ENCODE measurements at places on chromosomes 5 and 9. TPM values are rescaled to one million over a fixed set of nuclear protein-coding genes. Genes with fewer than 3 reads are reported as not detected.
A peak's percentile ranks its signal among the peaks of the same experiment; 100 is the strongest.

DNA sequence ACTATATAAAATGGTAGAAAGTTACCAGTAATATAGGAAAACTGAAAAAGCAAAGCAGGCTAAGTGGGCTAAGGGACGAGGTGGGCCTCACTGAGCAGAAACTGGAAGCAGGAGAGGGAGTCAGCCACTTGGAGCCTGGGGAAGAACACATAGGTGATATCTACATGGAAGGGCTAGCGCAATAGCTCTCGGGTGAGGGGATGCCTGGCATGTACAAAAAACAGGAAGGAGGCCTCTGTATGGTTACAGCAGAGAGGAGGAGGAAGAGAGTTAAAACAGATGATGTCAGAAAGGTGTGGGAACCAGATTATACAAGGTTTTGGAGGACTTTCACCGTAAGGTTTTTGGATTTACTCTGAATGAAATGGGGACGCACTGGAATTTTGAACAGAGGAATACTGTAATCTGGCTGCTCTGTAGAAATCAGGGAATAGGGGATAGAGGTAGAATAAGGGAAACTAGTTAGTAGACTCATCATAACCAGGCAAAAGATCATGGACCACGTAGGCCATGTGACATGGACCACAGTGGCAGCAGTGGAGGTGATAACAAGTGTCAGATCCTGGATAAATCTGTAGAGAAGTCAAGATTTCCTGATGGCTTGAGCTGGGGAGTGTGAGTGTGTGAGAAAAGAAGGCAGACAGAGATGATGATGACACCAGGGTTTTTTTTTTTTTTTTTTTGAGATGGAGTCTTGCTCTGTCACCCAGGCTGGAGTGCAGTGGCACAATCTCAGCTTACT, 52.5 kb downstream of the FNBP1 start:
- no peak overlapping the region for H3K4me3 ChIP-seq
- H3K4me1 ChIP-seq = no peaks in the 10 kb centered on the region
- no peak overlapping the region for H3K27ac ChIP-seq
- no peak for DNase-seq
- H3K36me3 ChIP-seq = no peaks in the 10 kb centered on the region

SPOUT1 gene
- 33.7 TPM for total RNA-seq

- no peaks in the 10 kb centered on the region for H3K36me3 ChIP-seq
- H3K4me1 ChIP-seq = no peaks in the 10 kb centered on the region
- peak overlapping the region; percentile 53 for H3K4me3 ChIP-seq
- no peaks in the 10 kb centered on the region for H3K27me3 ChIP-seq
Observed at GRCh38 chr9:107637421-107638420, 148.2 kb upstream of the KLF4 start.

ZNF300 gene
- 1.0 TPM for total RNA-seq

NMUR2 gene
- not detected for total RNA-seq

DNA sequence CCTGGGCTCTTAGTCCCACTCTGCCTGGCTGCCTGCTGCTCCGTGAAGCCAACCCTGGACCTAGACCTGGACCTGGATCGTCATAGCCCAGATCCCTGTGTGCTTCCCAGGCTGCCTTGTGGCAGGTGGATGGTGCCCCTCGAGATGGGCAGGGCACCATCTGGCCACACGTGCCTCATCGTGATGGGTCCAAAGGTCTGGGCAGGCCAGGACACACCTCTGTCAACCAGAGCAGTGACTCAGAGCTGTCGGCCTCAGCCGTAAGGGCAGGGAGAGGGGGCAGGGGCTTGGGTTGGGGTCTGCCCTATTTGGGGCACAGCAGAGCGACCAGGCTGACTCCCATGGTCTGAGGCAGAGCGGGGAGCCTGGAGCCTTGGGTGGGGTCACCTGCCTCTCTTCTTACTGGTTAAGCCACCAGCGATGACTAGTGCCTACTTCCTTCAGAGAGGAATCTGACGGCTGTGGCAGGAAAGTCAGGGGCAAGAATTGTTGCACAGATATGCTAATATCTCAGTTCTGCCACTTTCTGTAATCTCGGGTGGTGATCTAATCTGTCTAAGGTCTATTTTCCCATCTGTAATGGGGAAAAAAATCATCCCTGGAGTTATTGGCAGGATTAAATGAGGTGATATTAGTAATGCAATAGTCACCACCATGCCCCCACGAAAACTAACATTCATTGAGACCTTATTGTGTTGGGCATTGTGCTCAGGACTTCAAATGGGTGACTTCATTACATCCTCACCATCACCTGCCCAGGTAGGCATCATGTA, 3.2 kb upstream of the CDHR2 start:
- H3K4me1 ChIP-seq = peaks cover 9% of the 10 kb centered on the region
- no peak overlapping the region for H3K27ac ChIP-seq
- no peaks in the 10 kb centered on the region for H3K36me3 ChIP-seq
- DNase-seq = peak; percentile 52
- no peak overlapping the region for H3K4me3 ChIP-seq
- no peaks in the 10 kb centered on the region for H3K27me3 ChIP-seq

DNA sequence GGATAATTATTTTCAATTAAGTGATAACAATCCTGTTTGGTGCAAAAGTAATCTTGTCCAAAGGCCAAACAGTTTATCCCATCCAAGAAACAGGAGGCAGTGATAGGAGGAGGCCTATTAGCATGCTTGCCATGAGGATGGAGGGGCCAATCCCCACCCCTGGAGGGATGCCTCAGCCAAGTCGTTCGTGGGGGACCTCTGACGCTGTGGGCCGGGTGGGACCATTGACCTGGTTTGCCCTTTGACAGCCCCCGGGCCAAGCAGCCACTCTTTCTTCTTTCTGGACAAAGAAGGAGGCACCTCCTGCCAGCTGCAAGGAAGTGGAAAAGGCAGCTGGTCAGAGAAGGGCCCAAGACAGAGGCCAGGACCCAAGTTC, 39.5 kb upstream of the GRHPR start:
- H3K27me3 ChIP-seq = no peaks in the 10 kb centered on the region
- no peak for DNase-seq
- H3K4me1 ChIP-seq = no peaks in the 10 kb centered on the region
- no peaks in the 10 kb centered on the region for H3K36me3 ChIP-seq
- H3K4me3 ChIP-seq = no peak overlapping the region
- H3K27ac ChIP-seq = no peak overlapping the region

CBY3 gene
- total RNA-seq = not detected

Measured in right lobe of liver (tissue), 6 donors.